IMR-90 (cell line): ENCODE measurements at places on chromosomes 5 and 9. TPM values are rescaled to one million over a fixed set of nuclear protein-coding genes. Genes with fewer than 3 reads are reported as not detected.

GRCh38 chr9:117098331-117098730 lies 316.5 kb downstream of the ASTN2 start:
- DNase-seq = no peak

UBQLN1 gene
- 129 and 164 TPM in 2 replicates for total RNA-seq

- no peak for DNase-seq
Measured at GRCh38 chr9:99690573-99690972, 131.1 kb upstream of the NR4A3 start.

DNA sequence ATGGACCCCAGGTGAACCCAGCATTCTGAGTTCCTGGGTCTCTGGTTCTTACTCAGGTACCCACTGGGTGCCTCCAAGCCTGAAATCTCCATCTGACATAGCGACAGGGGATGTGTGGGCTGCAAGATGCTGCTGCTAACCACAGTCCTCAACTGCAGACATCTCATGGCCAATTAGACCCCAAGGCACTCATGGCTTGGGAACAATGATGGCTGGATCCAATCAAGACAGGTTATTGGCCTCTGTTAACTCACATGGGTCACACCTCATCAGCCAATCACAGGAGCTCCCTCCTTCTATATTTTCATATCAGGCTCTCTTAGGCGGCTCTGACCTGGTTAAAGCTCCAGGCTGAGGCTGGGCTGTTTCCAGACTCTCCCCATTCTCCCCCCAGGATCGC lies 57.0 kb downstream of the CXXC5 start:
- no peak for DNase-seq

- no peak for DNase-seq
Measured at GRCh38 chr5:68545636-68546295, 330.2 kb downstream of the PIK3R1 start.

PARP8 gene
- 8.2 and 8.6 TPM in 2 replicates for total RNA-seq

NPR3 gene
- 88.2 and 89.4 TPM in 2 replicates for total RNA-seq

ANKRD31 gene
- total RNA-seq = under 0.01 TPM in 2 replicates

DNA sequence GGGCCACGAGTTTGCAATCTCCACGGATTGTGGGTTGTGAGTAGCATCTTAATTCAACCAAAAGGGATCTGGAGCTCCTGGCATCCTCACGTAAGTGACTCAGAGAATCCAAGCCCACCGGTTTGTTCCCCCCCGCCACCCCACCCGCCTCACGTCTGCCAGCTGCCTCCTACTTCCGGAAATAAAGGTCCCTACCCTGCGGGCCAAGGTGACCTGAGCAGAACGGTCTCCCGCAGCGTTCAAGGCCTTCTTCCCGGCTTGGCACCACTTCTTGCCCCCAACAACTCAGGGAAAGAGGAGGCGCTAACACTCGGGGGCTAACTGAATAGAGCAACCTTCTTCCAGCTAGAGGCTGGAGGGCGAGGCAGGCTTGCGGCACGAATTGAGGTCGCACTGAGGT lies 8.8 kb upstream of the GPRIN1 start:
- no peak for DNase-seq

- DNase-seq = no peak
Measured at GRCh38 chr9:23538461-23539003, 287.5 kb downstream of the ELAVL2 start.

GRCh38 chr9:110691002-110691549 lies 22.5 kb downstream of the MUSK start:
- DNase-seq = peak; percentile 35

CARD19 gene
- total RNA-seq = 17.4 and 23.3 TPM in 2 replicates

CEL gene
- total RNA-seq = under 0.01 TPM in 2 replicates

PCDHGA9 gene
- total RNA-seq = 3.9 and 4.5 TPM in 2 replicates

C9 gene
- total RNA-seq = not detected in 2 replicates

DNA sequence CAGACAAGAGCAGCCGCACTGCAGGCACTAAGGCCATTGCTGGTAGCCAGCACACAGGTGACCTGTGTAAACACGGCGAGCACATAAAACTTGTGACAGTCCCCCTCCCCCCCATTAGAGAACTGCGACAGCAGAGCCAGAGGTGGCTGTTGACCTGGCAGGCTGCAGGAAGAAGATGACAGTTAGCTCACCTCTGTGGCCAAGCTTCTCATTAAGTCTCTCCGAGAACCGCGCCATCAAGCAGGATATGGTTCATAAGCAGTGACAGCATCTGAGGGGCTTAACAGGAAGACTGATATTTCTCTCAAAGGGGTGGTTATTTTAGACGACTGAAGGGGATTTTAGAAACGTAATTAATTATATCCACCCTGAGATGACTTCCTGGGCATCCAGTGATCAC lies 5.2 kb downstream of the SURF4 start:
- DNase-seq = no peak

DNA sequence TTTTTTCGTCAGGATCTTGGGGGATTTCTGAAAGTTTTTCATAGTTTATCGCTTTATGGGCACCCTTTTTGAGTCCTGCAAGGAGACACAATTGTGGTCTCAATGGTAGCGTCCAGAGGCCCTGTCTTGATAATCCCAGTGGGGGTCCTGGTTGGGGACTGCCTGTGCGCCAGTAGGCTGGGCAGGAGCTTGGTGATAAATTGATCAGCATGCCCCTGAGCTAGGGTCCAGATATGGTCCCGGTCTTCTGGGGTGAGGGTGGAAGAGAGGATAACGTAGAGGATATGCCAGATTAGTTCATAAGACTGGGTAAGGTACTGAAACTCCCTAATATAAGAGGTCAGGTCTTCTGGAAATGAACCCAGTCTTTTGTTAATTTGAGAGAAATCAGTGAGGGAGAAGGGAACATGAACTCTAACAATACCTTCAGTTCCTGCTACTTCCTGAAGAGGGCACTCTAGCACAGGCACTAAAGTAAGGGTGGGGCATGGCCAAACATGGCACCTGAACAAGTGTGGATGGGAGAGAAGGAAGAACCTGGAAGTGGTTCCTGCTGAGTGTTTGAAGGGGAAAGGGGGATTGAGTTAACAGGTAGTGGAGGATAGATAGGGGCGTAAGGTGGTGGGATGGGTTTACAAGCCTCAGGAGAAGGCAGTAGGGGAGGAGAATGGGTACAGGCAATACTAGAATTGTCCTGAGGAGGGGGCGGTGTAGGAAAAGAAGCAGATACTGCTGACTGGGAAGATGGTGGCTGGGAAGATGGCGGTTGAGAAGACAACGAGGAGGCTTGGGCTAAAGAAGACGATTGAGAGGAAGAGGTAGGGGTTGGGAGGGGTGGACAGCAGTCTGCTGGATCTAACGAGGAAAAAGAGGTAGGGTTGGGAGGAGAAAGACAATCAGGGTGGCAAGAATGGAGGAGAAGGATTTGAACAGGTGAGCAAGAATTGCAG lies 33.8 kb upstream of the ANXA2R start:
- DNase-seq = peak; percentile 40

GRCh38 chr9:128412120-128412790 lies 8.4 kb upstream of the CERCAM start:
- peak; percentile 31 for DNase-seq

RASA1 gene
- 45.7 and 55.8 TPM in 2 replicates for total RNA-seq

DNA sequence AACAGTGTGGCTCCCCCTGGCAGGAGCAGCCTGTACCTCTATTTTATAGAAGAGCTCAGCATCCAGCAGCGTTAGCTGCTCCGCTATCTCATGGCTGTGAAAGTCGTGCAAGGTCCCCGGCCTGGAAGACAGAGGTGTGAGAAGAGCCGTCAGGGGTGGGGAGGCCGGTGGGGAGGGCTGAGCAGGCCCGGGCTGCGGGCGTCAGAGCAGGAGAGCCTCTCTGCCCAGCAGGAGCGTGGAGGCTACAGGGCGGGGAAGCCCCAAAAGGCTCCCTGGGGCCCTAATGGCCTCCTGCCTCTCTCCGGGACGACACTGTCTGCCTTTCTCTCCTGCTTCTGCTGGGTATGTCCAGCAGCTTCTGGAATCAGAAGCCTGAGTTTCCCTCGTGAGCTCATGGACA lies 42.6 kb downstream of the PRRT1B start:
- no peak for DNase-seq

SGCD gene
- 10.6 TPM in 2 replicates for total RNA-seq

- DNase-seq = no peak
Measured at GRCh38 chr9:1173993-1174392, 123.8 kb downstream of the DMRT2 start.

- peak; percentile 98 for DNase-seq
Measured at GRCh38 chr9:131180454-131180853, 55.1 kb downstream of the NUP214 start.

ELOVL7 gene
- total RNA-seq = 0.18 TPM in 1 of 2 replicates, not detected in the other

GRCh38 chr5:94776167-94776566 lies 157.7 kb downstream of the SLF1 start:
- no peak for DNase-seq

EGFL7 gene
- total RNA-seq = 1.4 and 2.2 TPM in 2 replicates

CA9 gene
- total RNA-seq = 0.54 and 0.56 TPM in 2 replicates

GRCh38 chr9:6132650-6133049 lies 83.0 kb upstream of the IL33 start:
- DNase-seq = no peak

CCL28 gene
- under 0.01 TPM in 2 replicates for total RNA-seq

DNA sequence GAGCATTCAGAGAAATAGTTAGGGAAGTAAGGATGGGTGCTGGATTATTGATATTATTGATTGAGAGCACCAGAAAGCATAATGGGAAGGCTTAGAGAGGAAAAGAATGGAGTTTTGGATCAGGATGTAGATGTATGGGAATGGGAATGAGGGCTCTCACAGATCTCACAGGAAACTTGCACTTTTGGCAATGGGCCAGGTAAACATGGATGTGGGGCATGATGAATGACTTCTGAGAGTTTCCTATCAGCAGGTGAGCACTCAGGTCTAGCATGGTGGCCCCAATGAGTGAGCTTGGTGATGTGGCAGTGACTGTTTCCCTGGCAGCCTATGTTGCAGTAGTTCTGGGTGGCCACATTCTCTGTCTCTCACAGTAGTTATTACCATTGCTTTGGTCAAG lies 283.8 kb downstream of the FBXL7 start:
- DNase-seq = no peak

SPINK13 gene
- total RNA-seq = not detected in 2 replicates

DNA sequence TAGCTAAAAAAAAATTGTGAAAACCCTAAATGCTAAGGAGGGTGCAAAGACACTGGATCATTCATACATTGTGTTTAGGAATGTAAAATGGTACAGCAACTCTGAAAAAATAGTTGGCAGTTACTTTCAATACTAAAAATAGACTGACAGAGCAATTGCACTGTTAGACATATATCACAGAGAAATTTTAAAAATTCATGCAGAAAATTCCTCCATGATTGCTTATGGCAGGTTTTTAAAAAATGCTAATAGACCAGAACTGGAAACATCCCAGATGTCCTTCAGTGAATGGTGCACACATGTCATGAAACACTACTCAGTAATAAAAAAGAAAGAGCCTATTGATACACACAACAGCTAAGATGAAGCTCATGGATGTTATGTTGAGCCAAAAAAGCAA lies 349.8 kb upstream of the DAB2 start:
- DNase-seq = no peak

DNA sequence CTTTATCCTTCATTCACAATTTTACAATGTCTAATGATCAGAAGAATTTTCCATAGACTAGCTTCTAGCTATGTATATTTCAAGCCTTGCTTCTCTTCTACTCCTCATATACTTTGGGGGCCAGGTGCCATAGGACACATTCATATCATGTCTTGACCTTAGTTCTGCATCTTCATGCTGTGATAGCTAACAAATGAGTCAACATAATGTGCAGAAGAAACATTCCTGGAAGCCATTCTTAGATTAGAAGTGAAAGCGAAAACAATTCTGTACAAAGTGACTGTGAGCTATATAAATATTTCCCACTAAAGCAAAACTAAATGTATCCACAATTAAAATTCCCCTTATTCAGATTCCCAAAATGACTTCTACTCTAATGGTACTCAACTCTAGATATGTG lies 320.2 kb upstream of the NREP start:
- DNase-seq = peak; percentile 52

GRCh38 chr5:153079396-153079795 lies 411.1 kb upstream of the GRIA1 start:
- no peak for DNase-seq

GOLGA2 gene
- total RNA-seq = 118 TPM in 2 replicates

GRCh38 chr9:73847536-73847935 lies 649.6 kb upstream of the RORB start:
- DNase-seq = no peak

- DNase-seq = no peak
Measured at GRCh38 chr5:146068206-146068605, 37.2 kb downstream of the PLAC8L1 start.

GRCh38 chr5:179348011-179348530 lies 2.8 kb upstream of the ADAMTS2 start:
- DNase-seq = no peak

DNA sequence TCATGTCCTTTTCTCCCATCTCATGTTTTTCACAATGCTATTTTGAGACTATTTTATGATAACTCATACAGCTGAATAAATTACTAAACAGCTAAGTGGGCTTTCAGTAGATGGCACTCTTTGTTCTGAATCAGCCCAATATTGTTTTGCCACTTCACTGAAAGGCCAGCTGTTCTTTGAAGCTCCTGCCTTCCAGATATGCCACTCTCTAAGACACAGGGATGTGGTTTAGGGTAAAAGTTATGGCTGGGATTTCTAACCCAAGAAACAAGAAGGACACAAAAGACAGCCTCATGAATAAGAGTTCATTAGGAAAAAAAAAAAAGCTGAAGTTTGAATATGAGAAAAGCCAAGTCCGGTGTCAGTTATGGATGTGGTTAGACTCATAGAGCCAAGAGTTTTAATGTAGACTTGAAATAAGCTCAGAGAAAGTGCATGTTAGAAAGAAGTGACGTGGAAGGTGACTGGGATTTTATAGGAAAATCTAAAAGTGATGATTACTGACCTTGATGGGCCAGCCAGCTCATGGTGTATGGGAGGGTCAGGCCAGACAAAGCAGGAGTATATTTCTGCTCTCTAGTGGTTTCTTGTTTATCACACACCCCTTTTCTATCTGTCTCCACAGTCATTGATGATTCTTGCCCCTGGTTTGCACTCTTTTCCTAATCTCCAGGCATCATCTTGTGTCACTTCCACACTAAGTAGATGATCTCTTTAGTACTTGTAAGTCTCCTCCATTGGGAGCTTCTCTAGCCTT lies 488.5 kb downstream of the NR2F1-AS1 start:
- DNase-seq = peak; percentile 47

DNA sequence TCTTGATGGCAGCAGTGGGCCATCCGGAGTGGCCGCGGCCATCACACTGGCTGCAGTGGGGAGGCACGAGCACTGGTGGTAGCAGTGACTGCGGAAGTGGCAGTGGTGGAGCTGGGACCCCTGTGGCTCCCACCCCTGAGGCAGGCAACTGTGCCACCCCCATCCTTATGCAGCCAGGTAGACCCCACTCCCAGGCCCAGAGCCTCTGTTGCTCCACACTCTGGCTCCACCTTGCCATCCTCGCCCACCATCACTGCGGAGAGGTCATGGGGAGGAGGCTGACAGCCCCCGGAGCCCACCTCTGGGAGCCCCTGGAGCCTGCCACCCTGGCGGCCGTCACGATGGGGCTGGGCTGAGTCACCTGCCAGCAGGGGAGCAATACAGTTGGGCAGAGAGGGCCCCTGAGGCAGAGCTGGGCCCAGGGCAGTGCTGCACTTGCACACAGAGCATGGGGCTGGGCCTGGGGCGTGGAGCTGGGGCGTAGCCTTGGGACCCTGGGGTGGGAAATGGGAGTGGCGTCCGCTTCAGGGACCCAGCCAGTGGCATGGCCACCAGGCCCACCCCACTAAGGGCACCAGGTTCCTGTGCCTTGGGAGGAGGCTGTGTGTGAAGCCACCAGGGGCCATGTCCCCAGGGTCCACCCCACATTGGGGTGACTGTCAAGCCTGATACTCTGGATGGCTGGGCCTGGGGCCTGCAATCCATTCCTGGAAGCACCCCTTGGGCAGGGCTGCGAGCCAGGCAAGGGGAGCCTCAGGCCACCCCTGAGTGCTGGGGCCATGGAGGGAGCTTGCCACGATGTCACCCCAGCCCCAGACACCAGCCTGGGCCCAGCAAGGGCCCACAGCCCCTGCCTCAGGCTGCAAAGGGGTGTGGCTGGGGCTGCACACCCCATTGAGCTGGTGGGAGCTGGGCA lies 7.7 kb downstream of the AMBP start:
- no peak for DNase-seq

KYAT1 gene
- total RNA-seq = 5.8 and 6.8 TPM in 2 replicates

IDNK gene
- 1.4 and 1.7 TPM in 2 replicates for total RNA-seq
